ENCODE measurements at places on chromosomes 7 and 10.
A peak's percentile ranks its signal among the peaks of the same experiment; 100 is the strongest.

- peak overlapping the region; percentile 20 for H3K4me3 ChIP-seq
- DNase-seq, result peak; percentile 36
- peaks cover 49% of the 10 kb centered on the region for H3K27me3 ChIP-seq
- H3K36me3 ChIP-seq, result no peaks in the 10 kb centered on the region
- H3K27ac ChIP-seq, result no peak overlapping the region
- peaks cover 42% of the 10 kb centered on the region for H3K4me1 ChIP-seq
These were observed 4.5 kb downstream of the KAZALD1 start for GRCh38 chr10:101066146-101066895.

GRCh38 chr10:122191936-122192541 is 79.1 kb upstream of the BTBD16 start:
- no peaks in the 10 kb centered on the region for H3K36me3 ChIP-seq
- H3K4me3 ChIP-seq, result no peak overlapping the region
- H3K4me1 ChIP-seq, result no peaks in the 10 kb centered on the region
- DNase-seq, result no peak

DNA sequence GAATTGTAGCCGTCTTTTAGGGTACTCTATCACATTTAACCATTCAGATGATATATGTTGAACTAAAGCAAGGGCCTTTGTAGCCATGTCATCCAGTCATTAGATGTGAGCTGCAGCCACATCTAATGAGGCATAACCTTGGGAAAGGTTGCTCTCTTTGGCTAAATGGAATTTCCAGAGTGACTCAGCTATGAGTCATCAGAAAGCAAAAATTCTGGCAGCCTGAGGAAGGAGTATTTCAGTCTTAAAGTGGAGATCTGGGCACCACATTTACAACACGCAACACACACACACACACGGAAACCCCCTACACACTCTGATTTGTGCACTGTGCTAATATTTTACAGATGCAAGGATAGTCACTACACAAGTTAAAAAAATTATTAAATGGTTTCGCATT is 176.9 kb upstream of the ZWINT start:
- no peak overlapping the region for H3K27ac ChIP-seq
- H3K4me3 ChIP-seq, result no peak overlapping the region
- no peaks in the 10 kb centered on the region for H3K27me3 ChIP-seq
- no peaks in the 10 kb centered on the region for H3K4me1 ChIP-seq

GRCh38 chr7:113000316-113001020 is 86.2 kb downstream of the GPR85 start:
- H3K27ac ChIP-seq, result no peak overlapping the region
- DNase-seq, result no peak
- no peaks in the 10 kb centered on the region for H3K4me1 ChIP-seq
- no peak overlapping the region for H3K4me3 ChIP-seq

- no peaks in the 10 kb centered on the region for H3K4me1 ChIP-seq
- no peak overlapping the region for H3K27ac ChIP-seq
- no peaks in the 10 kb centered on the region for H3K27me3 ChIP-seq
- no peaks in the 10 kb centered on the region for H3K36me3 ChIP-seq
- no peak overlapping the region for H3K4me3 ChIP-seq
- no peak for DNase-seq
These were observed 22.8 kb downstream of the FAM107B start for GRCh38 chr10:14751921-14752320.

- H3K4me1 ChIP-seq, result no peaks in the 10 kb centered on the region
- no peak overlapping the region for H3K27ac ChIP-seq
- DNase-seq, result no peak
These were observed 202.9 kb downstream of the GLRX3 start for GRCh38 chr10:130339091-130339490.

DNA sequence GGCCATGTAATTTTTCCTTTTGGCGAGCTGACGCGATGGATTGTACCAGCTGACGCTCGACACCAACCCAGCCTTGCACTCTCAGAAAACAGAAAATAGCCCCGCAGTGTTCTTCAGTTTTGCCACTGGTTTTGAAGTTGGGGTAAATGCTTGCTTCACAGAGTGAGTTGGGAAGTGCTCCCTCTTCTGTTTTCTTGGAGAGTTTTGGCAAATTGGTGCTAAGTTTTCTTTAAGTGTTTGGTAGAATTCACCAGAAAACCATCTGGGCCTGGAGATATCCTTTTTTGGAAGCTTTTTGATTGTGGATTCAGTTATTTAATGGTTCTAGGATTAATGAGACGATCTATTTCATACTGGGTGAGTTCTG is 252.8 kb downstream of the ELFN1 start:
- H3K27me3 ChIP-seq, result peaks cover 21% of the 10 kb centered on the region
- DNase-seq, result no peak
- peak overlapping the region; percentile 20 for H3K4me3 ChIP-seq
- no peak overlapping the region for H3K27ac ChIP-seq

All from activated CD4-positive, alpha-beta T cell treated with anti-CD3 and anti-CD28 coated beads, Interleukin-2, amount 10 ng/mL, durations not matched to agents 7 days and 5 days (primary cell).